ENCODE measurements at places on chromosomes 5 and 9.

DNA sequence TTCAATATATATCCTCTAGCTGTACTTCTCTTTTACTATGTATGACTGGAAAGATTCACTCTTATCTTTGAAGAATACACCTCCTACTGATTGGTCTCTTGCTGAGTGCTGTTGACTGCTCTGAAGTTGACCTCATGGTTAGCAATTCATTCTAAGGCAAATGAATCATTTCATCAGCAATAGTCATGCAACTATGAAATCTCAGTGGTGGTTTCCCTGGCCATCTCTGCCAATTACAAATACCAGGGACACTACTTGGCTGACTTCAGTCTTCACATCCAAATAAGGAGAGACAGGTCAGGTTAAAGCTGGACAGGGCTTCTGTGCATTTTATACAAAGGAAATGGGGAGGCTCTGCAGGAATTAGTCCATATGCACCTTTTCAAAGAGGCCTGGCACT, 333.5 kb upstream of the ACTBL2 start:
- peak; percentile 96 for DNase-seq

DNA sequence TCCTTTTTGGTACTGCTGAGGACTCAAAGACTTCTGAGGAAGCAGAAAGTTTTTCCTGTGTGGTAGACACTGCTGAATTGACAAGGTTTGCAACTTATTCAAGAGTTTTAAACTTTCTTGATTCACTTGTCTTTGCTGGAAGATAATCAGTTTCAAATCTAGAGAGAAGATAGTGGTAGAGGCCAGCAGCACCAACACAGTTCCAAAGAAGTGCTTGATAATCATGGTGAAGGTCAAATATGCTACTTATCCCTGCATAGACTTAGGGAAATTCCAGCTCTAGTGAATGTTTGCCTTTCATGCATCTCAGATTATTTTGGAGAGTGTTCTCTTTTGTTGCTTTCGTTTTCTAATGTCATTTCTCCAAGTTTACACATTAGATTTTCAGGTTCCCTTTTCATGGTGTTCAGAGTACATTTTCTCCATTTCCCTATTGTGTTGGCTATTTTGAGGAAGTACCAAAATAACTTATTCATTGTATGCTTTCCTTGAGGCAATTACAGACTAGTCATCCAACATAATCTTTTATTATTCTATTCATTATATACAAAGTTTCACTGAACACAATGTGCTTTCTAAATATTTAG, 550 bp downstream of the IFNE start:
- no peak for DNase-seq

- peak; percentile 40 for DNase-seq
Observed at GRCh38 chr5:103744159-103744558, 181.6 kb upstream of the NUDT12 start.

DNA sequence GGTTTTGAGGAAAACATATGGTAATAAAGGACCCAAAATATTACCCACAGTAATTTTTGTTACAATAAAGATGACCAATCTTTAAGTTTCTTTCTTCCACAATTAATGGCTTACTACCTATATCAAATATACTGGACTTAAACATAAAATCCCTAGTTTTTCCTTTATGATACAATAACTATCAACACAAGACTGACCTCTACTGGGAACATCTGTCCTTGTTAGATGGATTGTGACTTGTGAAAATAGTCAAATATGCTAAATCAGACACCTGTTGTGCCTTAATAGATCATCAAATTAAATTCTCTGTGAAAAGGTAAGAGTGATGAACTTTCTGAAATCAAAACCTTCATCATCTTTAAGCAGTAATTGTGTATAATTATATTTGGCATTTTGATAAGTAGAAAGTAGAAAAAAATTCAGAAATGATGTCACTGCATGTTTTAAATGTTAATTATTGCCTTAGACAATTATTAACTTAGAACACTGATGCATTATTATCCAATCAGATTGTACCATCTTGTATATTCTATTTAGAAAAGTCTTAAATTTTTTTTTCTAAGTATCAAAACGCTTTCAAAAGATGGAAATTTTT, 113.6 kb downstream of the DEPDC1B start:
- no peak for DNase-seq

GRCh38 chr5:77620405-77620804, 18.1 kb downstream of the OTP start:
- DNase-seq, result no peak

- no peak for DNase-seq
Observed at GRCh38 chr9:87604886-87605588, 107.4 kb downstream of the DAPK1 start.

DNA sequence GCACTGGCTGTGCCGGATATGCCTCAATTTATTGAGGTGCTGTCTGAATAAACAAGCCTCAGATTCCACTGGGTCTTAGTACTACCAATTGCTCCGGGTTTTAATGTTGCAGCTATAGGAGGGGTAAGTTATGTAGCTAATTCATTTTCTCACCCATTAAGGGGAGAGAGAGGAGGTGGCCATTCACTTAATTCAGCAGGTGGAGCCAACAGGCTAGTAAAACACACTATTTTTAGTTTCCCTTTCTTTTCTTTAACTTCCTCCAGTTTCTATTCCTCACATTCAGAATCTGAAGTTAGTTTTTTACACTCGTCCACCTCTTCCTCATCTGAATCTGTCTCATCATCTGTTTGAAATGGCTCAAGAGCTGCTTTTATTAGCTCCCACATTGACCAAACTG, 105.6 kb upstream of the CDH10 start:
- no peak for DNase-seq

- no peak for DNase-seq
Observed at GRCh38 chr5:77993141-77993854, 217.2 kb upstream of the TBCA start.

DNA sequence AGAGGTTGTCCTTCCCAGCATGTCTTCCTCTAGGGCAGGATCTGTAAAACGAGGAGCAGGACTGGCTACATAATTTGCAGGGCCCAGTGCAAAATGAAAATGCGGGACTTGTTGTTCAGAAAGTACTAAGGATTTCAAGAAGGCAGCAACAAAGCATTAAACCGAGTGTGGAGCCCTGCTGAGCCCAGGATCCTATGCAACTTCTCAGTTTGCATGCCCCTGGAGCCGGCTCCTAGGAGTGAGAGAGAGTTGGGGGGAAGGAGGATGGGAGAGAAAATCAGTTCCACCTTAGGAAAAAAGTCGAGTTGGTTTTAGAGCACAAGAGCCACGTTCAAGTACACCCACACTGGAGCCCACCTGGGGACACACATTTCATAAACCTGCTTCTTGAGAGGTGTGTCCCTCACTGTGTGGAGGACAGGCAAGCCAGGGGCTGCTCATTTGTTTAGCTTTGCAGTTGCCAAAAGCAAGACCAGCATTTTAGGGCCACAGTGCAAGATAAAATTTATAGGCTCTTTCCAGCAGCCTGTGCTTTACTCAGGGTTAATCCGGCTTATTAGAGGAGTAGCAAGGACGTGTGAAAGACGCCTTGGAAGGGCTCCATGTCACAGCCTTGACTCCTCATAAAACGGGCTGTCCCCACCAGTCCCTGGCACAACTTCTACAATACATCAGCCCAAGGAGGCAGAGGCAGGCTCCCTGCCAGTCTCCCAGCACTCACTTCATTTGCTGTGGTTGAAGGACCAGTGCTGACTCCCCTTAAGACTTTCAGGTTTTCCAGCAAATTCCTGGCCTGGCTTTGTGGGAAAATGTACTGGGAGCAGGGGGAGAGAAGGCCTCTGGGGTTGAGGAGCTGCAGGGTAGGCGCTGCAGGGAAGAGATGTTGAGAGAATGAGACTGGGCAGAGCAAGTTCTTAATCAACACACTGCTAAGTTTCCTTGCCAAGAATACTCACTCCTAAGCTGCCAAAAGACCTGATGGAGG, 159.7 kb upstream of the SEMA6A start:
- no peak for DNase-seq

DNA sequence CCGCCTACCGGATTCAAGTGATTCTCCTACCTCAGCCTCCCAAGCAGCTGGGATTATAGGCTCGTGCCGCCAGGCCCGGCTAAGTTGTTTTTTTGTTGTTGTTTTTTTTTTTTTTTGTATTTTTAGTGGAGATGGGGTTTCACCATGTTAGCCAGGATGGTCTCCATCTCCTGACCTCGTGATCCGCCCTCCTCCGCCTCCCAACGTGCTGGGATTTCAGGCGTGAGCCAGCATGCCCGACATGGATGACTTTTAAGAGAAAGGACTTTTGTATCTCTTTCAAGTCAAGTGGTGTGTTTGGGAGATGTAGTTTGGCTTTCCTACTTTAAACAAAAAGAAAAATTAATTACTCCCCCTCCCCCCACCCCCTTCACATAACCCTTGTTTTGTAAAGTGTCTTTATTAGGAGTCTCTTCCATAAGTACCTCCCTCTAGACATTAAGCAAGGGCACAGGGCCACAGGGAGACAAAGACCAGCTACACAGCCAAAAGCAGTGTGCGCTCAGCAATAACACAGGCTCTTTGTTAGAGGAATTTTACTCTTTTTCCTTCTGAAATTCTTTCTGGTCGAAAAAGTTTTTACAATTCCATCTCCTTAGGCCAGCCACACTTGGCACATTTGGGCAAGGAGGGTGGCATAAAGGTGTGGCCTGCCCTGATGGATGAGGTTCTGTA, 31.2 kb downstream of the JAKMIP2 start:
- no peak for DNase-seq

DNA sequence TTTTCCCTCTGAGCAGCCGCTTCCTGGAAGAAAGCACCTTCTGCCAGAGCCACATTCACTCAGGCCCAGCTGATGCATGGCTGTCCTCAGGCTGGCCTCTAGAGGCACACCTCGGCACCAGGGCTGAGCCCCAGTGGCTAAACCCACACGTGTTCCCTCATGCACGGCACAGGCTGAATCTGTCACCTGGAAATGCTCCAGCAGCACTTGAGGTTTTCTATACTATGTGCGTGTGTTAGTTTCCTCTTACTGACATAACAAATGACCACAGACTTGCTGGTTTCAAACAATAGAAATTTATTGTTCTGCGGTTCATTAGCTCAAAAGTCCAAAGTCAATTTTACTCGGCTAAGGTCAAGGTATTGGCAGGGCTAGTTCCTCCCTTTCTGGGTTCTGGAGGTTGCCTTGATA, 141.4 kb downstream of the LRRC70 start:
- DNase-seq, result no peak

DNA sequence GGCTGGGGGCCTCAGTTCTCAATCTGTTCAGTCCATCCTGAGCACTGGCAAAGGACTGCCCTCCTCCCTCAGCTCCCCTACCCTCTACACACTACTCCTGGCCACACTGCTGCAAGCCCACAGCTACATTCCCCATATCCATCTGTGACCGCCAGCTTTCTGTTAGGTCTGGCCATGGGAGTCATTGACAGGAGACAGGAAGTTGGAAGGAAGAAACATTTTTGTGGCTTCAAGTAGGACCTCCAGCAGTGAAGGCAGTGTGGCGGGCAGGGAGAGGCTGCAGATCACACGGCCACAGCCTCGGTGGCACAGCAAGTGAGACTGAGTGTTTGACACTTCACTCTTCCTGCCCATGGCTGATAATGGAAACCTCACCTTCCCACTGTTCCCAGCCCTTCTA, 55.9 kb downstream of the SECISBP2 start:
- peak; percentile 19 for DNase-seq

DNA sequence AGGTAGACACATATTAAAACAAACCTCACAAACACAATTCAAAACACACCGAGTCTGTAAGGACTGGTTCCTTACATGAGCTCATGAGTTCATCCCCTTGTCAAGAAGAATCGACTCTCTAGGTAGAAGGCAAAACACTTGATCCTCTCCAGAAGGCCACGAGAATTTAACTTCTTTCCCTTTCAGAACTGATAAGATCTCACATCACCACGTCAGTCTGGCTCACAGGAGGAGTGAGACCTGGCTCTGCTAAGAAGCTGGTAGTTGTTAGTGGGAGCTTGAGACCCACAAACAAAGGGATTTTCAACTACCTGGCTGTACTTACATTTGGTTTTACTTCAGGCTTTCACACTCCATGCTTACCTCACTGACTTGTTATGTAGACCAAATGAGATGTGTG, 459.2 kb downstream of the ARHGEF28 start:
- DNase-seq, result no peak

DNA sequence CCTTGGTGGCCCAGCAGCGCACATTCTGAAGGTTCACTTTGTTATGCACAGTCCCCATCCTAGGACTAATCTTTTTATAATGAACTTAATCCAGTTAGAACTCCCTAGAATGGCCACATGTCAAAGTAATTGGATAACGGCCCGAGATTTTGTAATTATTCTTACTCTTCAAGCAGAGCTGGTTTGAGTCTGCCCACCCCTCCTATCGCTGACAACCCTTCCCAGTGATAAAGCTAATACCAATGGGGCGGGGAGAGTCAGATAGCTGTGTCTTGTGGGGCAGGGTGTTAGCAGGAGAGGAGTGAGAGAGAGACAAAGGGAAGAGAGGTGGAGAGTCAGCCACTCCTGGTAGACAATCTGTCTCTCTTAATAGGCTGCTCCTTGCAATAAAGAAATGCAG, 356.9 kb downstream of the SLIT3 start:
- DNase-seq, result no peak

GRCh38 chr9:129177443-129177790, 644 bp downstream of the IER5L start:
- no peak for DNase-seq

GRCh38 chr9:131216806-131217205, 59.5 kb downstream of the FAM78A start:
- no peak for DNase-seq

- no peak for DNase-seq
Observed at GRCh38 chr5:176742246-176743105, 67.9 kb upstream of the UNC5A start.

DNA sequence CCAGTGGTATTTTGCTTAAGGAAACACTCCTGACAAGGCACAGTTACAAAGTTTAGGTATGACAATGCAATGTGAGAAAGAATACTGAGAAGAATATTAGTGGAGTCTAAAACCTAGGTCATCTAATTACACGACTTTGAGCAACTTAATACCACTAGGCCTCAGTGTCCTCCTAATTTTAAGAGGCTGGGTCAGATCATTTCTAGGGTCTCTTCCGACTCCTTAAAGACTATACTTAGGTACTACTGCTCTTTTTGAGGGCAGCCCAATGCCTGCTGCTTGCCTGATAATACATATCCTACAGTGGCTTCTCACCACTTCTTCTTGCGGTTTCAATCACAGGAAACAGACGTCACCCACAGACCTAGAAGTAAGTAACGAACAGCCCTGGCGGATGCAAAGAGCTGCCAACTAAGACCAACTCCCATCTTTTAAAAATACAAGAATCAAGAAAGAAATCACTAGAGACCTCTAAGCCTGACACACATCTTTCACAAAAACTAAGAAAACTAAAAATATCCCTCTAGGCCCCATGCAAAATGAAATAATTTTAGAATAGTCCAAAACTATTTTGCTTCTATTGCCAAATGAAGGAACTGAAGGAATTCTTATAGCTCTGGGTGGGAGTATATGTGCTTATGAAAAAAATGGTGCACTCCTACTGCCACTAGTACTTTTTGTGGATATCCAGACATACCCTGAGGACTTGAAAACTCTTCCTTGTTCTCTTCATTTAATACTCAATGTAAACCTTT, 13.1 kb downstream of the DIAPH1 start:
- no peak for DNase-seq

DNA sequence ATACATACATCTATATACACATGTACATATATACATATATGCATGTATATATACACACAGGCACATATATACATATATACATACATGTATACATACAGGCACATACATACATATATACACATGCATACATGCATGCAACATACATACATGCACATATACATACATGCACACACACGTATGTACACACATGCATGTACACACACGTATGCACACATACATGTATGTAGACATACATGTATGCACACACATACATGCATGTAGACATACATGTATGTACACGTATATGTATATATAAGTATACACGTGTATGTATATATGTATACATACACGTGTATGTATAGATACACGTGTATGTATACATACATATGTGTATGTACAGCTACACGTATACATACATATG, 617.0 kb downstream of the RAB3C start:
- DNase-seq, result no peak
